ENCODE measurements at places on chromosomes 7 and 10.

DNA sequence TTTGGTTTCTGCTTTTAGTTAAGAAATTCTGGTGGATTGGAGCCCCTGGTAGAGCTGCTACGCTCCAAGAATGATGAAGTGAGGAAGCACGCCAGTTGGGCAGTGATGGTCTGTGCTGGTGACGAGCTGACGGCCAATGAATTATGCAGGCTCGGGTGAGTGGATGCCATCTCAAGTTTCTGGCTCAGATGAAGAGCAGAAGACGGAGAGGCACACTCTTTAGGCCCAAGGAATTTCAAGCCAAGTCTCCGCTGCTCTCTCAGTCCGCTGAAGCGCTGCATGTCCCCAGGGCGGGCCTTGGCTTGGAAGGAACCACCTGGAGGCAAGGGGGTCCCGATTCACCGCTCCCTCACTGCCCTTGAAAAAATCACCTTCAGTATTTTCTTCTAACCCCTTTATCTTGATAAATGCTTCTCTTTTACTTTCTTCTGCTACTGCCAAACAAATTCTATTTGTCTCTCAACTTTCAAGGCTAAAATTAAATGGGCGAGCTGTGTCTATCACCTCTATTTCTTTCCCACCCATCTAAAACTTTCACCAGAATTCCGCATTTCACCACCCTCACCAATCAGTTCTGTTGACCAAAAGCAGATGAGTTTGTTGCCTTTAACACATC, 74.2 kb downstream of the ARMC3 start:
- no peak for DNase-seq

DNA sequence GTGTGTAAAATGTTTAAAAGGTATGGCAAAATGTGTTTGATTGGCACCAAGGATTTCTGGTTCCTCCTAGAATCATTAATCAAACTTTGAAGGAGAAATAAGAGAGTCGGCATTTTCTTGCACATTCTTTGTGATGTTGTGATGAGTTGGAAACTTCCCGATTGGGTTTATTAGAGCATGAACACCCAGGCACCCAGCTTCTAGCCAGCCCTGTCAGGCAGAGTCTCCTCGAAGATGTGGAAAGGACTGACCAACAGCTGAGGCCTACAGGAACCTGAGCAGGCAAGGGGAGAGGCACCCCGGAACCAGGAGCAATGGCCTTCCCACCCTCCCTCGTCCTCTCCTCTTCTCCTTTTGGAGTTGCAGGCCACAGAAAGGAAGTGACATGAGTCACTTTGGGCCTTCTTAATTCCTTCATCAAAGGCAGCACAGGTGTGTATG, 68.7 kb downstream of the EGFR start:
- DNase-seq = peak; percentile 21

DNA sequence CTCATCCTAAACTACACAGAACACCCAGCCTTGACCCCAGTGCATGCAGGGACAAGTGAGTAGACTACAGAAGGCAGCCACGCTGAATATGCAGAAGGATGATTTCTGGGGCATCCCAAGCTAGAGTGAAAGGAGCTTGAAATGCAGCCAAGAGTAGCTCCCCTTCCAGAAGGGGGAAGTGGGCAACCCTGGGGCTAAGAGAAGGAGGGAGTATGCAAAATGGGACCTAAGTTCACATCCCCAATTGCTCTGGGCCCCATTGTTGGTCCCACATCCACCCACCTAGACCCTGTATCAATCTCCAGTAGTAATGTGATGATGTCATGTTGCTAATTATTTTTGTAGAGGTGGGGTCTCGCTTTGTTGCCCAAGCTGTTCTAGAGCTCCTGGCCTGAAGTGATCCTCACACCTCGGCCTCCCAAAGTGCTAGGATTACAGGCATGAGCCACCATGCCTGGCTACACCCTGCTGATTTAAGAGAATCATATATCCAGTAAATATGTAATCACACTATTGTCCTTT, 5.6 kb upstream of the PSTK start:
- no peak for DNase-seq

DNA sequence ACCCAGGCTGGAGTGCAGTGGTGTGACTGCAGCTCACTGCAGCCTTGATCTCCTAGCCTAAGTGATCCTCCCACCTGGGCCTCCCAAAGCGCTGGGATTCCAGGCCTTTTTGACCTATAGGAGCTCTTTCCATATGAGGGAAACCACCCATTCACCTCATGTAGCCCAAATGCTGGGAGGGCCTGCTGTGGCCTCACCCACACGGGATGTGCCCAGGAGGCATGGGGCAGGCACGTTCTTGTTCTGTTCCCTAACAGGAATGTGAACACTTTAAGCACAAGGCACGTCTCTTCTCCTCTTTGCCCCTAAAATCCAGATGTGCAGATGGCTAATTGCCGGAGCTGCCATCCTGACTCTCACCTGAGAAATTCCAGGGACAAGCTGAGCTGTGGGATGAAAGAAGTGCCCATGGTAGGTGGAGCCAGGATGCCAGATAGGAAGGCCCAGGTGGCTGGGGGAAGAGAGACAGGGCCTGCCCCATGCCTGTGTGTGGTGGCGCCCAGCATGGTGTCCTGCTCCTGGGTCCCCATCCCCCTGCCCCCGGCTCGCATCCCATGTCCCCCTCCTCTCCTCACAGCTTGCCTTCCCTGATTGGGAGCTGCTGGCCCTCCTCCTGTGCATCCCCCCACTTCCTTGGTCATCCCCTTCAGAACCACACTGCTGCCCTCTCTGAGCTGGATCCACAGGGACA, 17.3 kb downstream of the CAMK2B start:
- DNase-seq = peak; percentile 36

DNA sequence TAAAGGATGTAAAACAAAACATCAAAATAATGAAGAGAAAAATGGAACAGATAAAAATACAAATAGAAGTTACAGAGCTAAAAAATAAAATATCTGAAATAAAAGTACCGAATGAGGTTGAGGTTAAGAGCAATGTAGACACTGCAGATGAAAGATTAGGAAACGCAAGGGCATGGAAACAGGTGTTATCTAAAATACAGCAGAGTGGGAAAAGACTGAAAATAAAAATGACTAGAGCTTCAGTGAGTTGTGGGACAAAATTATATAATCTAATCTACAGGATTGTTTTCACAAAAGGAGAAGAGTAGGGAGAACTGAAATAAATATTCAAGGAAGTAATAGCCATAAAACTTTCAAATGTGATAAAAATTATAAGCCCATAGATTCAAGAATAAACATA, 123.8 kb downstream of the PTEN start:
- DNase-seq = no peak

DNA sequence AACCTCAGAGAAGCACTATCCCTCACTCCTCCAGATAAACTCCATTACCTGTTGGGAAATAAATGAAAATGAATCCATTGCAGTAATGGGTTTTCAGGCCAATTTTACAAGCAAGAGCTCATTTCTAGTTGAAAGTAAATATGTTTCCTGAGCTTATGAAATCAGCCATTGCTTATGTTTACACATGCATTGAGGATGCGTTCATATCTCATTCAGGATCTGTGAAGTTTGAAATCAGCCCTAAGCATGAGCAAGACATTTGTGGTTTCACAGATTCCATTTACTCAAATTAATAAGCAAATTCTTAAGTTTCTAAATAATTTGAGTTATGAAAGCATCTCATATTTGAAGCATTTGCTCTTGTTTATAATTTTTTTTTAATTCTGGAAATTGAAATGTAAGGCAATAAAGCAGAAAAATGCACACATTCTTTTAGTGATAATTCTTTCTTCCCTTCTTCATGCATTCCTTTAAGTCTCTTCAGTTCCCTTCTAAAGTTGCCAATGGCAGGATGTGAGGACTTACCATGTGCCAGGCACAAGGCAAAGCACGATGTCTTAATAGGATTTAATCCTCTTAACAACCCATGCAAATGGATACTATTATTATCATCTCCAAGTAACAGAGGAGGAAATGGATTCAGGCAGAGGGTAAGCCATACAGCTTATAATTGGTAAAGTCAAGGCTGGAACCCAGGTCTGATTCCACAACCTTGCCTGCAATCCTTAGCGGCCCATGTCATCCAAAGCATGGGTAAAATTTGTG, 35.0 kb upstream of the CTTNBP2 start:
- DNase-seq = no peak

- peak; percentile 5 for DNase-seq
Measured at GRCh38 chr7:158161194-158161593, 426.4 kb downstream of the PTPRN2 start.

DNA sequence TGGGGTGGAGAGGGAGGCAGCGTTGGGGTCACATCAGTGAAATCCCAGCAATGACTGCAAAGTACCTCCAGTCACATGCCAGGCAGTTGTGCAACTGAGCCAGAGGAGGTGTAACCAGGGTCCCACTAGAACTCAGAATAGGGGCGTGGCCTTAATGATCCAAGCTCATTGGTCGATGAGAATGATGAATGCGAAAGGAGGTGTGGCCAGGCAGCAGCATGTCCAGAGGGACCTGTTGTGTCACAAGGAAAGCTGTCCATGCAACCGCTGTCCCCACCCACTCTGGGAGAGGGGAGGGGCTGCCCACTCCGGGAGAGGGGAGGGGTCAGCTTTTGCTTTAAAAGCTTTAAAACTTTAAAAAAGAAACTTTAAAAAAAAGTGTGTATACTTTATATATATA, 25.3 kb upstream of the MTPAP start:
- DNase-seq = no peak

GRCh38 chr10:75982611-75983369, 551.4 kb downstream of the LRMDA start:
- DNase-seq = no peak

GRCh38 chr10:47088656-47089354, 177.6 kb downstream of the PTPN20 start:
- no peak for DNase-seq

DNA sequence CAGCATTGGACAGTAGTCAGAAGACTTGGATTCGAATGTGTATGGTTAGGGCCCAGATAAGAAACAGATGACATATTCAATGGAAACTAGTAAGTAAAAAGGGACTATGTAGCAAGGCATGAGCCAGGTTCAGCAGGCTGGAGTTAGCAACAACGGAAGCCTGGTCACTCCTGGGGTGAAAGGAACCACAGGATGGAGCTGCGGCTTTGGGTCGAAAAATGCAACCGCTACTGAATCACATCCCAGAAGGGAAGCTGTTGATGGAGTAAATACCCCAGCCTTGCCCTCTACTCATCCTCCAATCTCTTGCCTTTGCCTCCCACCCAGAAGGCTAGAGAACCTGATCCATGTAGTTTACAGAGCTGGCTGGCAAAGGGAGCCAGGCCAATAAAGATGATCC, 37.5 kb upstream of the EGR2 start:
- DNase-seq = no peak

- no peak for DNase-seq
Measured at GRCh38 chr10:121081306-121081705, 230.1 kb downstream of the WDR11 start.

GRCh38 chr7:116356333-116356965, 143.1 kb upstream of the CAV2 start:
- no peak for DNase-seq

DNA sequence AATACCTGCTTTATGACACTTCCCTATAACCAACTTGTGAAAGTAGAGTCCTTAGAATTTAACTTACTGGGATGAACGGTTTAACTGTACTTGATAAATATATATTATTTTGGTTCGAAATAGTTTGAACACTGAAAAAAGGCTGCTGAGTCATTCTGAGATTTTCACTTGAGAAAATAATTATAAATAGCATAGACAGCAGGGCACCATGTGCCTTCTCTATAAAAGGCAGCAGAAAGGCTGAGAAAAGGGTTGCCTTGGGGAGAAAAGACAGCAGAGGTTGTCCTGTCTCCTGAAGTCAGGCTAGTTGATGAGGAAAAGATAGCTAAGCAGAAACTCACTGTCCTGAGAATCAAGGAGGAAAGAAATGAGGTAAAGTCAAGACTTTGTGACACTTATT, 92.4 kb downstream of the CTTNBP2 start:
- DNase-seq = no peak

- no peak for DNase-seq
Measured at GRCh38 chr7:24395512-24395911, 111.5 kb downstream of the NPY start.

DNA sequence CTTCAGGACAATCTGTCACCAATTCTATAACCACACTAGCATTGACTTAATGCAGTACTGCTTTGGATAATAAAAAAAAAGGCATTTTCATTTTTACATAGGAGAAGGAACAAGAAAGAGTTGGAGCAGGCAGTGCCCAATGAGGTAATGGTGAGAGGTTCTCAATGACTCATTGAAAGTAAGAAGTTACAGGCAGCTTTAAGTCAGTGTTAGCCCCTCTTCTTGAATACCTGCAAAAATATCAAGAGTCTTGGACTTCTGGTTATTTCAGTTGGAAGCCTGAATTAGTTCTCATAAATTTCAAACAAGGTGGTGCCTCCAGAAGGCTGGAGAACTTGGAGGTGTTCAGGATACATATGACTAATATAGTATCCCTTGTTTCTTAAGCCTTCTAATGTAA, 422.5 kb downstream of the HTR7 start:
- no peak for DNase-seq
